ENCODE measurements at places on chromosomes 2 and 18.

DNA sequence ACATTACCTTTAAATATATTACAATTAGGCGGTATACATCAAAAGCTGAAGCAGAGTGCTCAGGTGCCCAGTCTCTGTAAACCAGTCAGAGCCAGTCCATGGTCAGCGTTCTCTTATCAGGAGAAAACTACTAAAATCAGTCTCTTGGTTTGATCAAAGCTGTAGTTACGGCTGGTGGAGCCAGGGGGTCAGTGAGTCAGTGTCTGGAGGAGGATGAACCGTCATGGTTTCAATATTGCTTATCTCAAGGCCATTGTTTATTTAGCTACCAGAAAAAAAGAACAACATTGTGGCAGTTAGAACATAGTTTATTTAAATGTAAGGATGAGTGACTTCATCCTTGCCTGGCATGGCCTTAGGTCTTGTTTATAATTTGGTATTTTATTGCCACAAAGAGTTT lies 71.3 kb upstream of the NYAP2 start:
- DNase-seq = no peak

- DNase-seq = no peak
Measured at GRCh38 chr2:70746094-70746974, 21.7 kb downstream of the ADD2 start.

GRCh38 chr18:23330423-23330822 lies 122.7 kb upstream of the RIOK3 start:
- no peak for DNase-seq

GRCh38 chr2:157244691-157245090 lies 12.8 kb upstream of the GALNT5 start:
- no peak for DNase-seq

- no peak for DNase-seq
Measured at GRCh38 chr2:22634167-22634566, 750.8 kb upstream of the KLHL29 start.

DNA sequence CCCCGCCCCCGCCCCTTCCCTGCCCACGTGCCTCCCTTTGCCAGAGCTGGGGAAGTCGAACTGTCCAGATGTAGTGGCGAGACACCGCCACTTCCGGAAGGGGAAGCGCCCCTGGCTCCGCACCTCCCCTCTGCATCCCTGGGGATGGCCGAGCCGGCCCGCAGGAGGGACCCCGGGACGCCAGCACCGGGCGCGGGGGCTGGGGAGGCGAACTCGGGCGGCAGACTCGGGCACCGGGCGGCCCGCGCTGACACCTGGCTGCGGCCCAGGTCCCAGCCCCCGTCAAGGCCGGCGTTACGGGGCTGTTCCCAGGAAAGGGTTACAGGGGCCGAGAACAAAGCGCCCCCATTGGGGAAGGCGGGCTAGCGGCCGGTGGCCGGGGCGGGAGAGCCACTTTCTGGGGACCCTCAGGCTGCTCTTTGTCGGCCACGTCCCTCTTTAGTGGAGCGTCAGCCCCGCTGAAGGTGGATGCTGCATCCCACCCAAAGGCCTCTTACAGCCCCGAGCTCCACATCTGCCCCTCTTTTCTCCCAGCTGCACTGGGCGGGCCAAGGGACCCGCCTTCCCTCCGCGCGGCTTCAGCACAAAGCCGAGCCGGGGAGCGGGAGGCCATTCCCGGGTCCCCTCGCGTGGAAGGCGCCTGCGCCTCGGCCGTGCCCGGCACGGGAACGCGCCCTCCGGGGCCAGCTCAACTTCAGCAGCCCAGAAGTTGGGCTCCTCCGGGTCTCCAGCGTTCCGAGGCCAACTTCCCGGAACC lies 1.3 kb downstream of the SDC1 start:
- peak; percentile 63 for DNase-seq

DNA sequence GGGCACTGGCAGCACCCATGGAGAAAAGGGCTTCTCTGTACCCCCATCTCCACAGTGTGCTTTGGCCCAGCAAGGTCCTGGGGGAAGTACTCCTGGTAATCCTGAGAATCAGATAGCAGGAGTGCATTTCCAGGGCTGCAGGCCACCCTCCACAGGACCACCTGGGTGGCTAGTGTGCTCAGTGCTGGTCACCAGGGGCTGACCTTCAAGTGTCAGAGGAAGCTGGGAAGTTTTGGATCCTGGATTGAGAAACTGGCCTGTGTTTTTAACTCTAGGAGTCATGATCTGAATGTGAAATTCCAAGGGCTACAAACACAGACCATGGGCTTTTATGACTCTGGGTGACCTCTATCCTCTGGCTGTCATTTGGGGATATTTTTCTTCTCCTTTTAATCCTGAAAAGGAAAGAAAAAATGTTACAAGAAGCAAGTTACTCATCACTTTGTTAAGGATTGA lies 9.3 kb downstream of the RHOB start:
- no peak for DNase-seq

- no peak for DNase-seq
Measured at GRCh38 chr2:56834686-56835085, 650.9 kb downstream of the CCDC85A start.

GRCh38 chr2:227132986-227133385 lies 31.0 kb downstream of the COL4A4 start:
- no peak for DNase-seq

DNA sequence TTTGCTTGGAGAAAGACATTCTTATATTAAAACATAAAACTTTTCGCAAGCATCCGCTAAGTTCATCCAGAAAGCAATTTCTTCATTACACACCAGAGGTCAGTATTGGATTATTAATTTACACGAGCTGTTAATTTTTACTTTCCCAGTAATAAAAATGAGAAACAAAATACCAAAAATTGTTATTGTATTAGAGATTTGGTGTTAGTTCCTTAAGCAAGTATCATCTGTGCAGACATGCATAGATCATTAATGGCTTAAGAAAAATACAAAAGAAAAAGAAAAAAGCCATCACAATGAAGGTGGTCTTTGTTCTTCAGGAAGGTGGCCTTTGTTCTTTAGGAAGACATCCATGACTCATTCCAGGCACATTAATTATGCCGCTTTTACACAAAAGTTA lies 53.6 kb upstream of the HNMT start:
- DNase-seq = peak; percentile 49

DNA sequence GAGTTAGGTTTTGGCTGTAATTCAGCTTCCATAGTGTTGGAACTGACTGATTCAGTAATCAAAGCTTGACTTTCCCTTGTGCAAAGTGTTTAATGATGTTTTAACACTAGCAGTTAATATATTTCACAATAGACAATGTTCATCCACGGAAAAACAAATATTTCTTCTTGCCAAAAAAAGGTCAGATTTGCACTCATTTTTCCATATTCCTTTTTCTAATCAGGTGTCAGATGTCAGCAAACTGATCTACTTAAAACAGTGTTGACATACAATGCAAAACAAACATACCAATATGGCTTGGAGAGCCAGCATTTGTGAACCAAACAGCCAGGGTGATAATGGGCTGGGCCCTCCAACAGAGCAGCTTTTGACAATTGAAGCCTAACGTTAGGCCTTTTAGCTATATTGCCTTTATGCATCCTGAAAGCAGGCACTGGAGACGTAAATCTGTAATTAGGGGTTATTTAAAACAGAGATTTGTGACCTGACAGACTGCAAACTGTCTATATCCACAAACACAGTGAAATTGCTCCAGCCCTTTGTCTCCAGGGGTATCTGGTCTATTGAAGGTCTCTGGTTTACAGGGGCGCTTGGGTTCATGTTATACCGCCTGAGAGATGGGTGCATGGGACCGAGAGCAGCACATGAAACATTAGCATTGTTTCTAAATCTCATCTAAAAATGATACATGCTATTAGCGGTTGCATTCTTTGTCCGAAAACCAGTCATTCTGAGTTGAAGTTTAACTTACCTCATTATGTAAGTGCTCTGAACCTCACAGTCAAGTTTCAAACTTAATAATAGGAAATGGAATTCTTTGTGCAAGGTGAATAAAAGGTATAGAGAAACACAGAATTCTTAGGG lies 7.1 kb upstream of the CDCA7 start:
- no peak for DNase-seq

- no peak for DNase-seq
Measured at GRCh38 chr2:240646176-240646899, 21.1 kb downstream of the GPR35 start.

DNA sequence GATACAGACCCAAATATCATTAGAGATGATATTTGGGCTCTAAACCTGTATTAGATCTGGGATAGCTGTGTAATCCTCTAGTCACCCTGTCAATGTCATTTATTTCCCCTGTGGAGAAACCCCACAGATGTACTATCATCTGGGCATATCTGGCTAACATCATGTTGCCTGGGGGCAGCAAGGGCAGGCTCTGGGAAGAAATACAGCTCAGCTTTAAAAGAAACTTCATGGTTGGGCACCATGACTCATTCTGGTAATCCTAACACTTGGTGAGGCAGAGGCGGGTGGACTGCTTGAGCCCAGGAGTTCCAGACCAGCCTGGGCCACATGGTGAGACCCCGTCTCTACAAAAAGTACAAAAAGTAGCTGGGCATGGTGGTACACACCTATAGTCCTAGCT lies 282.5 kb downstream of the SLC8A1 start:
- DNase-seq = no peak

DNA sequence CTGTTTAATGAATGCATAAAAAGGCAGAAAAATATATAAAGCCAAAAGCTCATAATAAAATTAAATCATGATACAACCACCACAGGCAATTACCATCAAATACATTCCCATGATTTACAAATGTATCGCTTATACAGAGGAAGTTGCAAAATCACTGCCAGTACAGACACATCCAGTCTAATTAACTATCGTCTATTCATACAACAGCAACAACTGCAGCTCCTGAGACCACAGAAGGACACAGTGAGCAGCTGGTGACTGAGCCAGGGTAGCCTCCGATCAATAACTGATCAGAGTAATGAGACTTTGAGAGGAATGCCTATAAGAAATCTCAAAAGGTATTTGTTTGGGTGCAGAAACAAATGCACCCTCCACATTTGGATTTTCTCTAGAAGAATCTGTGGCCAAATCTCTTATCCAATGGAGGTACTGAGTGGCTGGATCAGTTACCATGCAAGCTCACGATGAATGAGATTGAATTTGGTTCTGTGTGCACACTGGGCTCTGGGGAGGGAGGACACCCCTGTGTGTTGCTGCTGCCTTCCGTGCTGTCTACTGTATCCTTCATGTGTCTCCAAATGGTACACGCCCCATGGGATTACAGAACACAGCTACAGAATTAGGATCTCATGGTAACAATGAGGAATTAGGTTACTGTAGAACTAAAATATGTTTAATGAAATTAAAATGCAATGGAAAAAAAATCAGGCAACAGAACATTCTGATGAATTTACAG lies 119.6 kb downstream of the MBP start:
- DNase-seq = no peak

DNA sequence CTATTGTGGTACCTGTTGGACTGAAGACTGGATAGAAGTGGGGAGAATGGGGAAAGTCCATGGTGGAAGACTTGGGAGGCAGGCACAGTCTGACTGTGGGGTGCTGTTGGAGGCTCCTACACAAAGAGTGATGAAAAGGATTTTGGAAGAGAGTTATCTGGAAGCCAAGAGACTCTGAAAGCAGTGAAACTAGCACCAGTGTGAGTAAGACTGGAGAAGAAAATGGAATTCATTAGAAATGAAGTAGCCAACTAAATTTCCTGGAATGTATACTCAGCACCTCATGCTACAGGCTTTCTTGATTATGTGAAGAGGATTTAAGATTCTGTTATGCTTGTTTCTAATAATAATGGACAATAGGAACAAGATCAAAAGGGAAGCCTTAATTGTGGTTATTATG lies 27.7 kb downstream of the ELP2 start:
- no peak for DNase-seq

DNA sequence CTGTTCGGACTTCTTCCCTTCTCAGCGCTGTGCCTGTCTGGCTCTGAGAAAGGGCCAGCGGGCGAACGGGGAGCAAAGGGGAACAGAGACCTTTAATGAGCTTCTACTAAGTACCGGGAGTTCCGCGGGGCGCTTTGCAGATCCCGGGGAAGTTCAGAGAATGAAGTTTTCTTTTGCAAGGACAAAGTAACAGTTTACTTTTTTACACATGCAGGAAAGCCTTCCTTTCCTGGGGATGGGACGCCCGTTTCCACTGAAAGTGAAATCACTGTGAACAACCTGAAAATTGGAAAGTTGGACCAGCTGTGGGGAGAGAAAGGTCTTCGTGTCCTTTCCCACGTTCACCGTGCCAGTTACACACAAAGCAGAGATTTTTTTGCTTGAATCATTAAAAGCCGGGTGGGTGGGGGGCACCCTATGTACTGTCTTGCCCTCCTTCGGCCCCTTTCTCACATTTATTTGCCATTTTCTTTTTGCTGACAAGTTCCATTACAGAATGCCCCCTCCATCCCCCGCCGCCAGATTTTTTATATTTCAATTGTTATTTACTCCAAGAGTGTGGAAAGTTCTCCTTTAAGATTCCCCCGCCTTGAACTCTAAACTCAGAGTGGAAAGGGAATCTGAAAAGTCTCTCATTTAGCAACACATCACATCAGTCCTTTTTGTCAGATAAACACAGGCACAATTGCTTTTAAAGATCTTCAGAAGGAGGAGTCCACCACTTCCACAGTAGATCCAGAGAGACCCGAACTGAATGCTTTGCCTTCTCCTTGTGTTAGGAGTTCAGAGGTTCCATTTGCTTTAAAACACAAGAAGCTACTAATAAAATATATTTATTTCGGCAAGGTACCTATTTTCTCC lies 1.1 kb upstream of the FN1 start:
- DNase-seq = peak; percentile 26

DNA sequence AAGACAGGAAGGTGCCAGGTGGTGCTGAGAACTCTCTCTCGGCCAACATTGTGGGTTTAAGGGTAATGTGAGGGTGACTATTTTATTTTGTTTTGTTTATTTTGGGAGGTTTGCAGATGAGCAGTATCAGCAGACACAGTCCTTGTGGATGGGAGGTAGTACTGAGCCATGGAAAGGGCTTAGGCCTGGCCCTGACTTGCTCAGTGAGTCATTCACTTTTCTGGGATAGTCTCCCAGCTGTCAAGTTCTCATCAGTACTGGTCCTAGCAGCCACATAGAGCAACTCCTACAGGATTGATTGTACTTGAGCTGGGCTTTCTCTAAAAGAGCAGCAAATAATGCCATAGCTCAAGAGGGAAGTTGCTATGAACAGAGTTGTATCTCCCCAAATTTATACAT lies 175.2 kb downstream of the LOXHD1 start:
- DNase-seq = no peak

DNA sequence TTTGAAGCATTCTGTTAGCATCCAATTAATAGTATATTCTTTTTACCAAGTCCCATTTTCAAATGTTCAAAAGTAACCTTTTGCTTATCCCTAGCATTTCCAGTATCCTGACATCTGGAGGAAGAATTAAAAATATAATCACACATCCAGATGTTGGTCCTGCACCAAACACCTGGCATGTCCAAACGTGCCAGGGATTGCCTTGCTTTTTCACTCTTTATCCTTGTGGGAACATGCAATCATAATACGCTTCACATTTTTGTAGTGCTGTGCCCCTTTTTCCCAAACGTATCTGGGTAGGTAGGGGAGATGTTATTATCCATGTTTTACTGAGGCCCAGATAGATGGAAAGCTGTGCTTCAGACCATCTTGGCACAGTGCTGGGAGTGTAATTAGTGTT lies 133.0 kb downstream of the TPGS2 start:
- no peak for DNase-seq

GRCh38 chr18:25231327-25231691 lies 120.7 kb downstream of the ZNF521 start:
- DNase-seq = peak; percentile 11

- DNase-seq = no peak
Measured at GRCh38 chr18:37565101-37565976, at the start of gene CELF4. TSS of gene CELF4 (minus strand) at chr18:37565798.

- peak; percentile 43 for DNase-seq
Measured at GRCh38 chr2:181462033-181462432, 4.8 kb downstream of the ITGA4 start.

All from MM.1S (cell line).